Activated CD4-positive, CD25-positive, alpha-beta regulatory T cell (primary cell): ENCODE measurements at places on chromosomes 16 and 17.

DNA sequence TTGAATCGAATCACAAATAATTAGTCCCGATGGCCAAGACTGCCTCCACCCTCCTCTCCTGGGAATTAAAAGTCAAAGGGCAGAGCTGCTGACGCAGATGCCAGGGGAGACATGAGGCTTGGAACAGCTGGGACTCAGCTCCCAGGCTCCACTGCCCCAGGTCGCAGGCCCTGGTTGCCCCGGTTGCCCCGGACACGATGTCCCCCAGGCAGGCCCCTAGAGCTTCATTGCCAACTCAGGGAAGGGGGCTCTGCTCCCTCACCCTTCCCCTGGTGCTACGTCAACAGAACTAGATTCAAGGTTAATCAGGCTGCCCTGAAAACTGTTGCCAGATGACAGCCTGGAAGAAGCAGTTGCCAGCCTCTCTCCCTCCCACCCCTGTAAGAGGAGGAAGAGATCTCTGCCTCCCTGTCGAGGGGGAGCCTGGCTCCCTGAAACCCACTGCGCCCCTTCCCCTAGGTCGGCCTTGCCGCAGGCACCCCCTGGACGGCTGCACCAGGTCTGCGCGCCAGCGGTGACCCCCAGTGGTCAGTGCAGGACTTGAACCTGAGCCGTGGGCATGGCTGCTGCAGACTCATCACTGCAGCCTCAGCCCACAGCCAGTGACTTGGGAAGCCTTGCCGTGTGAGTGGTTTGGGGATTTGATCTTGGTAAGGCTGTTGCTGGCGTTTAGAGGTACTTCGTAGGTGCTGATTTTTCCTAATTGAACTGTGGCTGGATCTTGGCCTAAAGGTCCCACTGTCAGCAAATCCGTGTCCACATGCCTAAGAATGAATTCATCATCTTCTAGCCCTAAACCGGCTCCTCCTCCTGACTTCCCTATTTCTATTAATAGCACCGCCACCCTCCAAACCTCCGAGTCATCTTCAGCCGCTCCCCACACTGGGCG lies 84.1 kb upstream of the TOB1 start:
- DNase-seq = no peak

GRCh38 chr16:10205688-10206087 lies 23.5 kb upstream of the GRIN2A start:
- DNase-seq = no peak

DNA sequence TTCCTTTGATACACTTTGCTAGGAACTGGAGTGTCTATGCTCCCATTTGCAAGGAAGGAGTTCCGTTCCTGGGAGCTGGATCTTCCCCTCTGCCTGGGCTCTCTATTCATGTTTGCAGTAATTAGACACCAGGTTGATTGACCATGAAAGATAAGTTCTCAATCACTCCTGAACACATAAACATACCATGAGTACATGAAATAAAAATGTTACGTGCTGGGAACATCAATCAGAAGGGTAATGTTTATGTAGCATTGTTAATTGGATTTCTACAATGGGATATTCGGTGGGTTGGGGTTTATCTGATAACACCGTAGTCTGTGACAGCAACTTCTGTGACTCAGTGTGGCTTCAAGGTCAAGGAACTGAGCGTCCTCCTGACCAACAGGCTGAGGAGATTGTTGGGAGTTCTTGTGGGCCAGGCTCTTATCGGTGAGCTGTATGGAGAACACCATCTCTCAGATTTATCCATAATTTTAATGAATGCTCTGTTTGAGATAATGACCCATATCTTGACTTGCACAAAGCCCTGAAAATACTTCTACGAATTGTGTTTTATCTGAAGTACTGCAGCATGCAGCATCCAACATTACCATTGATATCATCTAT lies 136.4 kb downstream of the NPIPB5 start:
- DNase-seq = no peak

DNA sequence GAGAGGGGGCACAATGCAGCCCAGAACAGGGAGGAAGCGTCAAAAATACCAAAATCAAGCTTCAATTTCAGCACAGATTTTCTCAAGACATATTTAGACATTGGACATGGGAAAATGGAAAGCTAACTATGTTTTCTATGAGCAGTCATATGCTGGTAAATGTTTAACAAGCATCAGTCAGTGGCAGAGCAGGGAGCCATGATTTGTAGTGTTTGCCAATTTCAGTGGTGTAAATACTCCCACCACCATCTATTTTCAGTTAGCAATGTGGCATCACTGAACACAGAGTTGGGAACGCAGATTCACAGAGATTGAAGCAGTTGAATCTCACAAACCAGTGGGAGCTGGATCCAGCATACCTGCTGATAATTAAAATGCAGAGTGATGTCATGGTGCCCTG lies 24.6 kb upstream of the MYOCD start:
- no peak for DNase-seq

DNA sequence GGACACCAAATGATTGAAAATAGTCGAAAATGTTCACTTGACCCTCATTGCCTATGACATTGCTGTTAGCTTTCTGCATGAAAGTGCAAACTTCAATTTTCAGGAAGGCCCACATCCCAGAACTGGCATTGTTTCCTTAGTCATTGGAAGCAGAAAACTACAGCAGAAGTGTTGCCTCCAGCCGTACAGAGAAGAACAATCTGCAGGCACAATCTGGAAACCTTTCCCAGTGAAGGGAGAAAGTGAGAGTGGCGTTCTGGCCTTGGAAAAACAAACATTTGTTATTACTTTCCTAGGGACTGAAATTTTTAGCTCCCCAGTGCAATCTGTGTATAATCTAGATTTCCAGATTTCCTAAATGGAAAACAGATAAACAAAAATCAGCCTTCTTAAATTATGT lies 529.5 kb upstream of the RBFOX1 start:
- DNase-seq = no peak

DNA sequence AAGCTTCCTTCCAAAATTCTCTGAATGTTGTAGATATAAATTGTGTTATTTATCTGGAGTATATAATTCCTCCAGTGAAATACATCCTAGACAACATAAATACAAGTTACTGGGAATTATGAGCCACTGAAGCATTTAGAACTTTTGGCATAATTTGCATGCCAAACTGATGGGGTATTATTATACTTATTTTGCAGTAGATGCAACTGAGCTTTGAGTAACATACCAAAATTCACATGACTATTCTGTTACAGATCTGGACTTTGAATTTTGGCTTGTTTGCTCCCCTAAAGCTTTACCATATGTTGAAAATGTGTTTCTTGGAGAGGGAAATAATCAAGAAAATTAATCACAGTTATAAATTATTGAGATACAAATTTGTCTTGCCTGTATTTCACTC lies 372.5 kb downstream of the CDH11 start:
- DNase-seq = no peak

DNA sequence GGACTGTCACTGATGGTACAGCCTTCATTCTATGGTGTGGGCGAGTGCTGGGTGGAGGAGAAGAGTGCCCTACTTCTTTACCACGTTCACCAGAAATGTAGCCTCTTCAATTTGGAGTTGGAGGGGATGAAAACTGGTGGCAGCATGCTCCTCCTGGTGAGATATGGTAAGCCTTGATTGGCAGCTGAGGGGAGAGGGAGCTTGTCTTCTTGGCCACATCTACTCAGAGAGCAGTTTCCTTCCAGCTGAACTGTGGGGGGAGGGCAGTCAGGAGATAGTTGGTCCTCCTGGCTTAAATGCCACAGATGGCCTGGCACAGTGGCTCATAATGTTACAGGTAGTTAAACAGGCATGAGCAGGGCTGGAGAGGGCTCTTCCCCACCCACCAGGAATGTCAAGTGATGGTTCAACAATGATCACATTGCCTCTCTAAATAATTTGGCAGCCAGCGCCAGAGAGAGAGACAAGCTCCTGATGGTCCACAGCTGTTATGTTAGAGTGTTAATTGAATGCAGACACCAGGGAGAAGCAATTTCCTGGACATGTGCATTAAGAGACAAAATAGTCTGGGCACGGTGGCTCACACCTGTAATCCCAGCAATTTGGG lies 9.0 kb upstream of the MAPK3 start:
- no peak for DNase-seq

- no peak for DNase-seq
These were observed 331.3 kb downstream of the SEC14L1 start for GRCh38 chr17:77471984-77472461.

- DNase-seq = no peak
These were observed 14.0 kb upstream of the DPEP1 start for GRCh38 chr16:89599451-89599858.
